ENCODE measurements at places on chromosomes 11 and 22. TPM values are rescaled to one million over a fixed set of nuclear protein-coding genes. Genes with fewer than 3 reads are reported as not detected.
A peak's percentile ranks its signal among the peaks of the same experiment; 100 is the strongest.

GRCh38 chr11:124829986-124830385 lies 29.8 kb upstream of the MSANTD2 start:
- H3K27ac ChIP-seq, result no peak overlapping the region
- no peak overlapping the region for H3K4me3 ChIP-seq
- no peaks in the 10 kb centered on the region for H3K36me3 ChIP-seq
- no peaks in the 10 kb centered on the region for H3K4me1 ChIP-seq
- DNase-seq, result peak; percentile 20
- H3K27me3 ChIP-seq, result peaks cover 33% of the 10 kb centered on the region

Gene LGALS1
- 15,383 TPM for total RNA-seq

Gene CNGA4
- under 0.01 TPM for total RNA-seq

Gene MRGPRE
- total RNA-seq, result not detected

DNA sequence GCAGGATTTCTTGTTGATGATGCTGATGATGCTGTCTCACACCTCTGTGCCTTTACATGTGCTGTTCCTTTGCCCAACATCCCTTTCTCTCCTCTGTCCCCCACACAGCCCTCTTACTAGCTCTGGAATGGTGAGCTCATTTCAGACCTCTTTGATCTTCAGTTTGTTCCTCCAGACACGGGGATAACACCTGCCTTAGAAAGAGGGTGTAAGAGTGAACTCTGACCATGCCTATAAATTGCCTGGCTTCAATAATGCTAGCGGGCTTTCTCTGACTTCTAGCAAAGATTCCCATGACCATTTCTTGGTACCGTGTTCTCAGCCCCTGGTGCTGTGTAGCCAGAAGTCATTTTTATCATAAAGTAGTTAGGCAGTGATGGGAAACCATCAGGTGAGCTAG lies 55.9 kb upstream of the DRD2 start:
- H3K27ac ChIP-seq, result no peak overlapping the region
- H3K27me3 ChIP-seq, result peaks cover 24% of the 10 kb centered on the region
- H3K4me1 ChIP-seq, result no peaks in the 10 kb centered on the region
- no peak overlapping the region for H3K4me3 ChIP-seq

GRCh38 chr22:29459773-29460172 lies 20.2 kb upstream of the NEFH start:
- no peaks in the 10 kb centered on the region for H3K4me1 ChIP-seq
- H3K27ac ChIP-seq, result no peak overlapping the region
- no peak for DNase-seq
- no peaks in the 10 kb centered on the region for H3K36me3 ChIP-seq
- no peaks in the 10 kb centered on the region for H3K27me3 ChIP-seq

All from IMR-90 (cell line).